ENCODE measurements at places on chromosomes 16 and 17.
A peak's percentile ranks its signal among the peaks of the same experiment; 100 is the strongest.

DNA sequence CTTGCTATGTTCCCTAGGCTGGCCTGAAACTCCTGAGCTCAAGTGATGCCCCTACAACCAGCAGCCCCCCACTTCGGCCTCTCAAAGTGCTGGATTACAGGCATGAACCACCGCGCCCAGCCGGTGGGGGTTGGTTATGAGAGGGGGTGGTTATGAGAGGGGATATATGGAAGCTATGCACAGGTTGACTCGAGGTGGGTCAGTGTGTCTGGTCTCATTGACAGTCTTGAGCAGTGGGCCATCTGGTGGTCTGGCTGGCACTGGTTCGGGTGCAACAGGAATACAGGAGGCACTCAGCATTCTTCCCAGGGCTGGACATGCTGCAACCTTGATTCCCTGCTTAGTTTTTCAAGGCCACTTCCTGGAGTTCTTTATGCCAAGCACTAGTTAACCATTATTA, 5.6 kb upstream of the STX1B start:
- DNase-seq, result no peak

DNA sequence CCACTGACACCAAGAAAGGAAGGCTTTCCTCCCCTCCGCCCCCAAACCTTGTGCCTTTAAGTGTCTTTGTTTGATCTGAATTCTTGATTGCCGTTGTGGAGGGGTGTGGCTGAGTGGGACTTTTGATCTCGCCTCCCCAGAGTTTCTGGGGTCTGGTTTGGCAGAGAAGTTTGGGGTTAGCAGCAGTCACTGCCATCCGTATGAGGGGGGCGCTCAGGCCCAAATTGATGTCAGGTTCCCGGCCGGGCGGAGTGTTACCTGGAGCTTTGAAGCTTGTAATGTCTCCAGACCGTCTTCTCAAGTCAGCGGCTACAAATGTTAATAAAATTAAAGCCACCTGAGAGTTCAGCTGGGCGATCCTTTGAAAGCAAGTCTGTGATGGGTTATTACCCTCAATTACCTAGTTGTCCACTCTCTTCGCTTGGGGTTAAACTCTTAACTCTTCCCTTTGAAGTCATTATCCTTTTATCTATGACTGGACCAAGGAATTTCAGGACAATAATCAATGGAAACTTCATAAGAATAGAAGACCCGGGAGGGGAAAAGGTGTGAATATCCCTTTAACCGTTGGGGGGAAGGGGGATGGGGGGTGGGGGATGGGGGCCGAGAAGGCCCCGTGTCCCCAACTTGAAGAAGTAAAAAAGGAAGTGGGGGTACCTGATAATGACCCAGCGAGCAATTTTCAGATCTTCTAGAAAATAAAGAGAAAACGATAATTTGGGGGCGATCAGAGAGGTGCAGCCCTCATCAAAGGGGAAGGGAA, 31.8 kb upstream of the AXIN2 start:
- no peak for DNase-seq

DNA sequence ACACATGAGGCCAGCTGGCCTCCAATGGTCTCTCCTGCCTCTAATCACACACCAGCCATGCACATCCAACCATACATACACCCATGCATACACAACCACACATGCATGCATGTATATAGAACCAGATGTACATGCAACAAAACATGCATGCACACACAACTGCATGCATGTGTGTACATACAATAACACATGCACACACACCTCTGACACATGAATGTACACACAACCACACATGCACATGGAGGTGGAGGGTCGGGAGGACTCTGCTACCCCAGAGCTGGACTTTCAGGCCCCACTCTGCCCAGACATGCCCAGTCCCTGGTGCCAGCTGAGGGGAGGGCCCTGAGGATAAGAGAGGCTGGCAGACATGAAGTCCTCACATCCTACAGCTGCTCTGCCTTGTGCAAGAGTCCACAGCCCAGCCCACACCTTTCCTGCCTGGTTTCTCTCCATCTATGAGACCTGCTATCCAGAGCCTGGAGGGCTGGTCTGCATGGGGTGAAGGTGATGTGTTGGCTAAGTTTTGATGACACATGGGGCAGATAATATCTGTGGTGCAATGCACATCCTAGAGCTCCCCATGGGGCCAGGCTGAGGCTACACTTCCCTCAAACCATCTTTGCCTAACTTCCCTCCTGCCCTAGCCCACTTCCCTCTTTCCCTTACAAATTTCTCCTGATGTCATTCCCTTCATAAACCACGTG, 50.9 kb upstream of the SDK2 start:
- no peak for DNase-seq

GRCh38 chr17:49071106-49071505, 61.5 kb upstream of the B4GALNT2 start:
- no peak for DNase-seq

DNA sequence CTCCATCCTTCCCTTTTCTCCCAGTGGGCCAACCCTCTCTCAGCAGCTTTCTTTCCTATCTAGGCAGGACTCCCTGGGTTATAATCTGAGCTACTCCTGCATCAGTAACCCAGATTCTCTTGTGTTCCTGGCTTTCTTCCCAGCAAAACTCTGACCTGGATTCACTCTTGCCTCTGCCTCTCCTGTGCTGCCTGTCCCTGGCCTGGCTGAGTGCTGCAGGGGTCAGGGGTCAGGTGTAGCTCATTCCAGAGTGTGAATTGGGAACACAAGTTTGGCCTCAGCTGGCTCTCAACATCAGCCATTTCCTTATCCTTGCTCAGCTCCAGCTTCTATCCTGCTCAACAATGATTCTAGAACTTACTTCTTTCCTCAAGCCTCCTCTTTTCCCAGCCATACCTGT, 2.5 kb upstream of the ST6GALNAC2 start:
- no peak for DNase-seq

DNA sequence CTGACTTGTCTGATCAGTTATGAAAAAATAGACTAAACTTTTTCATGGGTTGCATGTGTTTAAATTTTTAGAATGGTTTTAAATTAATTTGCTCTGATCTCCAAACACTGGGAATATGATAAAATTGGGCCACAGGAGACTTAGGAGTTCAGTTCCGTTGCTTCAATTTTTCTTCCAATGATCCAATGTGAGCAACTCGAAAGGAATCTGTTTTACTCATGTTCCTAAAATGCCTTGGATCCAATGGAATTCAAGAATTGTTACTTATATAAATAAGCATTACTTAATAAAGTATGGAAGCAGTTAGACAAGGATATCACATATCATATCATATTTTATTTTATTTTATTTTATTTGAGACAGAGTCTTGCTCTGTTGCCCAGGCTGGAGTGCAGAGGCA, 56.0 kb upstream of the NACA2 start:
- no peak for DNase-seq

- DNase-seq, result no peak
Observed at GRCh38 chr17:56149266-56150036, 3.8 kb upstream of the ANKFN1 start.

DNA sequence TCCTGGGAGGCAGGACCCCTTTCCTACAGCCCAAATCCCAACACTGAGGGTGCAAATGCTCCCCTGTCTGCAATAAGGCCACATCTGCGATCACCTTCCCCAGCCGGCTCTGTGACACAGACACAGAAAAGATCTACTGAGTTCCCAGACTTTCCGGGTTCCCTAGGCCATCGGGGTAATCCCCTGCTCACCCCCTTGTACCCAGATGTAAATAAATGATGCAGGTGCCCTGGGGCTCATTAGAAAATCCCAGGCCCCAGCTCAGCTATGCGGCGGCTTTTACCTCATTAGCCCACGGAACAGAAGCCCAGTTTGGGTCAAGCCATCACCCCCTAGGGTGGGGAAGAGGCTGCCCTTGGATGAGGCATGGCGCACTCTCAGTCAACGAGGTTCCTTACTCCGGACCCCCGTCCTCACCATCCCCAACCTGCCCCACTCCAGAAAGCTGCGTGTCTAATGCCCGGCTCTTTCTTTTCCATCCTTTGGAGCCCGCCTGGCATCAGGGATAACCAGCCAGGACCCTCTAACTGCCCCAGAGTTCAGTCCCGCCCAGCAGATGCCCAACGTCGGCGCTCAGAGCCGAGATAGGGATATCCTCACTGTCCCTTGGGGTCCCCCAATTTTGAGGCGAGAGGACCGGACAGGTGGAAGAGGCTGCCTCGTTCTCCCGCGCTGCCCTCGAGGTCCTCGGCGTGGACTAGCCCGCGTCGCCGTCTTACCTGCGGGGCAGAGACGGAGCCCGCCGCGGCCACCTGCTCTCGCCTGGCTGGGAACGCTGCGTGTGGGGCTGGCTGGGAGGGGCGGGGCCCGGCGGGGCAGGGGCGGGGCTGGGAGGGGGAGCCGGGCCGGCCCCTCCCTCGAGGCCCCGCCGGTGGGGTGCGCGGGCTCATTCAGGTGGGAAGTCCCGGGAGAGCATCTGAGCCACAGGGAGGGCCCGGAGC, at the start of gene ZNF385C:
ZNF385C (minus strand) TSS at position 783 of the 941 bp plus-strand sequence. CDS start 35,417 bp downstream, outside the sequence.
- DNase-seq, result peak; percentile 9

GRCh38 chr16:74867281-74867849, 92.7 kb upstream of the FA2H start:
- no peak for DNase-seq

GRCh38 chr16:28526201-28527099, 12.3 kb downstream of the NUPR1 start:
- no peak for DNase-seq

GRCh38 chr16:55508271-55508921, 476 bp upstream of the LPCAT2 start:
- DNase-seq, result no peak

GRCh38 chr17:48340916-48341315, 89.1 kb downstream of the SKAP1 start:
- DNase-seq, result no peak

DNA sequence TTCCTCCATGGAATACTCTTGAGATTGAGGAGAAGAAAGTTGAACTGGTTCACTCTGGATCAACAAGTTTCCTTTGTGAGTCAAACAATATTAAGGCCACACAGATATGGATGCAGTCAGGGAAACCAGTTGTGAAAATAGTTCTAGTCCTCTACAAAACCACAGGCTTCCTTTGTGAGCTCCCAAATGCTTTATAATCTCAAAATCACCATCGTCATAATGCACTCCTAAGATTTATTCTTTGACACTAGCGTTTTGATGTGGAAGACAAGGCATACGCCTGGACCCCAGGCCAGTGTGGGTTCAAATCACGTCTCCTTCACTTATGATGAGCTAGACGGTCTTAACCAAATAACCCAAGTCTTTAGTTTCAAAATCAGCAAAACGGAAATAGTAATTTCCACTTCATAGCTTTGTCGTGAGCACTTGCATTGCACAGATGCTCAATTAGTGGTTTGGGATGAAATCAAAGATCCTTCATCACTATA, 142.6 kb downstream of the STX8 start:
- no peak for DNase-seq

- no peak for DNase-seq
Observed at GRCh38 chr16:67415872-67416793, at the start of gene ZDHHC1. ZDHHC1 (minus strand) TSS chr16:67416477; CDS start chr16:67407775, 8,702 bp downstream.
